ENCODE measurements at places on chromosomes 3 and 15. TPM values are rescaled to one million over a fixed set of nuclear protein-coding genes. Genes with fewer than 3 reads are reported as not detected.

The P2RY13 gene
- not detected for total RNA-seq

- no peak for DNase-seq
Observed at GRCh38 chr3:187063286-187064121, 75.8 kb downstream of the RPL39L start.

- DNase-seq: no peak
Observed at GRCh38 chr3:148150141-148150540, 547.6 kb upstream of the AGTR1 start.

- no peak for DNase-seq
Observed at GRCh38 chr3:172840913-172841312, 90.4 kb downstream of the ECT2 start.

- no peak for DNase-seq
Observed at GRCh38 chr3:66539466-66539989, 38.7 kb upstream of the LRIG1 start.

Data from pulmonary artery endothelial cell (primary cell).